Fibroblast of mammary gland (primary cell): ENCODE measurements at places on chromosomes 4 and X.

- DNase-seq = no peak
These were observed 6.7 kb upstream of the WAS start for GRCh38 chrX:48676893-48677270.

DNA sequence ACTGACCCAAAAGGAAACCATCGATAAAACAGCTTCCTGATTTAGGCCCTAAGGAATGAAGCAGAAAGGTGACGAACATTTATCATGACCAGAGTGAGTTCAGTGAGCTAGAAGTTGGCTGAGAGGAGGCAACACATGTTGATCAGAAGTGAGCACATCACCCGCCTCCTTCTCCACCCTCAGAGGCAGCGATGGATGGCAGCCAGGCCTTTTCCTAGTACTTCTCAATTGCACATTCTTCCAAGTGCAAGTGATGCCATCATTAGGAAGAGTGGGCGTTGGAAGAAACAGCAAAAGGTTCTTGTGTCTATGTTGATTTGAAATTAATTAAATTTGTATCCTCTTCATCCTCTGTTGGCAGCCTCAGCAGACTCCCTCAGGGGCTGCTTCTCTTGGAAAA is 51.7 kb downstream of the TMEM154 start:
- peak; percentile 90 for DNase-seq

- DNase-seq = peak; percentile 82
These were observed 103.6 kb downstream of the PRKX start for GRCh38 chrX:3609810-3610209.

- no peak for DNase-seq
These were observed 154.2 kb upstream of the NEIL3 start for GRCh38 chr4:177155454-177155853.
